Stimulated activated CD4-positive, alpha-beta T cell treated with anti-CD3 and anti-CD28 coated beads, Interleukin-2, amount 100 ng/mL, for 4 hours (primary cell): ENCODE measurements at places on chromosomes 4 and X.

DNA sequence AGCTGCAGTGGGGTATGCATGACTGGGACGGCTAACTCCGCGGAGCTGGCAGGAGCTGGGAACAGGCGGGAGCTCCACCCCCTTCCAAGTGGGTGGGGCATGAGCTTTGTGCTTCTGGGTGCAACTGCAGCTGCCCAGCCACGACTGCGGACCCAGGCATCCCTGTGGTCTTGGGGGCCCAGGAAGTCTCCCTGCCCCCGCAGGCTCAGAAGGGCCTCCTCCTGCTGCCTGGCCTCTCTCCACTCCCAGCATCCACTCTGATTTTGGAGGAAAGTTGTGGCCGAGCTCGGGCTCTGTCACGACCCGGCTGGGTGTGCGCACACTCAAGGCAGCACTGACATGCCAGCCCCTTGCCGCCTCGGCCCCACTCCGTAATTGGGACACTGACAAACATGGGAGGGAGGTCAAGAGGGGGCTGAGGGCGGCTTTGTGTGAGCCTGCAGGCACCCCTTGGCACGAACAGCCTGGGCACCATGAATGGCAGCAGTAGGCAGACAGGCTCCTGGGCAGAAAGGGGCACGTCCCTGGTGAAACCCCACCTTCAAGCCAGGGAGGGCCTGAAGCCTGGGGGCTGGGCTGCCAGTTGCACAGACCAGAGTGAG is 822.6 kb downstream of the GLUD2 start:
- no peak for DNase-seq

GRCh38 chr4:80897537-80898303 is 132.8 kb upstream of the BMP3 start:
- no peak for DNase-seq

GRCh38 chr4:8224975-8225625 is 26.0 kb downstream of the SH3TC1 start:
- DNase-seq, result no peak

GRCh38 chr4:14277505-14277904 is 650.0 kb upstream of the BOD1L1 start:
- DNase-seq, result no peak

GRCh38 chr4:128775916-128776315 is 33.6 kb upstream of the JADE1 start:
- DNase-seq, result no peak

GRCh38 chr4:65437102-65437501 is 233.2 kb downstream of the EPHA5 start:
- DNase-seq, result no peak

GRCh38 chr4:17027495-17027894 is 129.1 kb upstream of the LDB2 start:
- DNase-seq, result no peak

GRCh38 chr4:156547439-156547838 is 424.2 kb downstream of the PDGFC start:
- DNase-seq, result no peak

GRCh38 chrX:44071070-44071645 is 98.0 kb upstream of the NDP start:
- no peak for DNase-seq

DNA sequence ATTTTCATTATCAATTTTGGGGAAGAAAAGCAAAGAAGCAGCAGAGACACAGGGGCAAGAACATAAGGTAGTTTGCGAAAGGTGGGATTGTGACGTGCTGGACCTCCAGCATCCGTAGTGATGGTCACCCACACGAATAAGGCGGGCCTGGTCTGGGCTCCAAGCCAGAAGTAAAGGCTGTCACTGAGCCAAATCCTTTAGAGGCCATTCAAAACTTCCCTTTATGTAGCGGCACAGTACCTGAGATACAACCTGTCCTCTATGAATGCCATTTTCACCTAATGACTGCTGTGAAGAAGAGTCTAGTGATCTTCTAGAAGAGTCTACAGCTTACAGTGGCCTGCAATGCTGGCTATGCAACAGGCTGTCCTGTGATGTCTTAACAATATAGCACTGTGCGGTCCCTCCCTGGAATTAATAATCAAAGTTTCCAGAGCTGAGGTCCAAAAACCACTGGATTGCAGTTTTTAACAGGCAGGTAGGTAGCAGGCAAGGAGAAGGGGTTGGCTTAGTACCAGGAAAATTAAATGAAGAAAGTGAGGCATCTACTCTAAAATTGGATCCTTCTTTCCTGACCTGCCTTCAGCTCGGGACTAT is 56.2 kb downstream of the TRIML1 start:
- DNase-seq, result no peak

GRCh38 chr4:146978641-146979040 is 33.0 kb upstream of the TTC29 start:
- DNase-seq, result no peak
